ENCODE measurements at places on chromosomes 2 and 18.

DNA sequence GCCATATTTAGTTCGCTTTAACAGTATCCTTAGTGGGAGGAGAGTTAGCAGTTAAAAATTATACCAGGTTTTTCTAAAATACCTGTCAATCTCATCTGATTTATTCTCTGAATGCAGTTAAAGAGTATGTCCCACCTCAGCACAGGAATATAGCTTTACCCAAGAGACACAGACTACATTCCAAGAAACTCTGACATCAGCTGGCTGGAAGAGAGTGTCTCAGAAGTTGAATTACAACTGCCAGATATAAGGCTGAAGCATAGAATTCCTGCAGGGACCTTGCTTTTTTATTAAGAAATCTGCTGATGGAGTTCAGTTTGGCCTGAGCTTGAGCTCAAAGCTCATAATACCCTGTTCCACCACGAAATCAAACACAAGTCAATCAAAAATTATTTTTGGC is 25.4 kb upstream of the CNTNAP5 start:
- DNase-seq = no peak

GRCh38 chr18:59056706-59057492 is 82.8 kb upstream of the SEC11C start:
- DNase-seq = peak; percentile 49

GRCh38 chr2:222577341-222577740 is 78.6 kb downstream of the FARSB start:
- no peak for DNase-seq

DNA sequence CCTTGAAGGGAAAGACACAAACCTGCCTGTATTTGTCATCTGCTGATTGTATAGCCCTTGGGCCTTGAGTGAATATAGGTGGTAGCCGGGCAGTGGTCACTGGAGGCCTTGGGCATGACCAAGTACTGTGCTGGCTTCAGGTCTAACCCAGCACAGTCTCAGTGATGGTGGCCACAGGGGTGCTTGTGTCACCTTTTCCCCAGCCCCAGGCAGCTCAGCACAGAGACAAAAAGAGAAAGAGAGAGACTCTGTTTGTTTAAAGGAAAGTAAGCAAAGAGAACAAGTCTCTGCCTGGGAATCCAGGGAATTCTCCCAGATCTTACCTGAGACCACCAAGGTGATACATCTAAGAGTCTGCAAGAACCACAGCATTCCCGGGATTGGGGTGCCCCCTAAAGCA is 39.4 kb upstream of the INPP4A start:
- DNase-seq = no peak

DNA sequence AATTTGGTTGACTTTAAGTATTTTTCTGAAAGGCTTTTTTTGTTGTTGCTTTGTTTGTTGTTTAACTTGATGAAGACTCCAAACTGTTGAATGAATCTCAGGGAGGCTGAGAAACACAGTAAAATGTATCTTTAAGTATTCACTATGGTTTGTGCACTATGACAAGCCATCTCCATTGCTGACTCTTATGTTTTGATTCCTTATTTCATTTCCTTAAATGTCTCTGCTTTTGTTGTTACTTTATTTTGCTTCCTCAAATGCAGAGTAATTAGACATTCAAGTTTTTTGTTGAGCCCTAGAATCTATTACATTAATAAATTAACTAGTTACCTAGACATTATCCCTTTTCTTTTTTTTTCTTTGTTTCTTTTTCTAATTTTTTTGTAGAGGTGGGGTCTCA is 46.3 kb upstream of the SLC39A10 start:
- no peak for DNase-seq

DNA sequence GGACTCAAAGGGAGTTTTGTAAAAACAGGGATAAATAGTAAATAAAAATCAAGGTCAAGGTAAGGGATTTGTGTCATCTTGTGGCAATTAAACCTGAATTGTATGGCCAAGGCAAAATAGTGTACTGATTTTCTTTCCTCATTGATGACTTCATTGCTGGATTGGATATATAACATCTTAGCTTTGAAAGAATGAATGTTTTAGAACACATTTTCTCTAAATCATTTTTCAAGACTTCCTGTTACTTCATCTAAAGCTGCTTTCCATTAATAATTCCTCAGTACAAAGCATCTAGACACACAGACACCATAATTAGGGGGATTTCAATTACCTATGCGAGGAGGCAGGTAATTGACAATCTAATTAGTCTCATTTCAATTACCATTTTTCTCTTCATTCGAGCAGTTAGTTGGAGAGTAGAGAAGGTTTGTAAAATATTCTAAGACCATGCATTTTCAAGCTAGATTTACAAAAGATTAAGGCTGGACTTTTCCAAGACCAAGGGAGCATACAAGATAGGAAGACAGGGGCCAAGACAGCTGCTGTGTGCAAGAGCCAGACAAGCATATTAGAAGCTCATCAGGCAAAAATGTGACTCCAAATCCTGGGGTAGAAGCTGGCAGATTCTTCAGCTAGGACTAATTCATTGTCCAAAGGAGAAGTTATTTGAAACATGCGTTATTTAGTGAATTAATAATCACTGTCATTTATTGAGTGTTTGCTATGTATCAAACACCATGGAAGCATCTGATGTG is 253.6 kb downstream of the EPHA4 start:
- DNase-seq = no peak

GRCh38 chr2:173521450-173522192 is 166.9 kb downstream of the CDCA7 start:
- DNase-seq = no peak
